SW480 (cell line): ENCODE measurements at places on chromosomes 13 and 19.
A peak's percentile ranks its signal among the peaks of the same experiment; 100 is the strongest.

GRCh38 chr13:45143346-45143751 lies 23.0 kb downstream of the GTF2F2 start:
- DNase-seq = peak; percentile 61

DNA sequence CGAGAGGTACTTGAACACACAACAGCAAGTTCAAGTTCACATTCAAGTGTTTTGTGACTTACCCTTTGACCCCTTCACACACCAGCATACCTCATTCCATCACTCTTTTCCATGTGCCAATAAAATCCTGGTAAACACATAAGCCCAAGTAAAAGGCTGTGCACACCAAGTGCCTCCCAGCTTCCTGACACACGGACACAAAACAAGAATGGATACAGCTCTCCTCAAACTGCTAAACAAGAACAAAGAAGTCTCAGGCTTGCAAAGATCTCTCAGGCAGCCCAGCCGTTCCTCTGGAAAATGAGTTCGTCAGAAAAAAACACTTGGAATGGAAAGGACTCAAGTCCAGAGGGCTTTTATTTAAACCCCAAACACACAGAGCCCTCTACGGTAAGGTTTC lies 83.7 kb downstream of the NUFIP1 start:
- DNase-seq = no peak

GRCh38 chr13:98992355-98992754 lies 14.5 kb upstream of the DOCK9 start:
- no peak for DNase-seq

GRCh38 chr19:46351241-46352041 lies 4.6 kb downstream of the PPP5C start:
- no peak for DNase-seq

DNA sequence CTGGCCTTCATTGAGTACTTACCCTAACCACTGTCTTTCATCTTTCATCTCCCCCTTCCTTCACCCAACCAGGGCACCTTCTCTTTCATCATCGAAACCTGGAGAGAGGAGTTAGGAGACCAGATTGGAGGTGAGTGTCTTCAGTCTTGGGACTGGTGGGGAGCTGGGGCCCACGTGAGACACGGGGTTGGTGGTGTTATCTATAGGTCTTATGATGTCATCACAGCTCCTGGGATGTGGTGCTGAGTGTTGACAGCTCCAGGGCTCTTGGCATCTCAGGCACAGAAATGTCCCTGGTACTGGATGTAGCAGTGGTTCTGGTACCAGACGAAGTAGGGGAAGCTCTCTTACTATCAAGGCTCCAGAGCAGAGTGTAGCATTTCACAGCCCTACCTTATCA lies 1.8 kb downstream of the DLL3 start:
- DNase-seq = no peak

DNA sequence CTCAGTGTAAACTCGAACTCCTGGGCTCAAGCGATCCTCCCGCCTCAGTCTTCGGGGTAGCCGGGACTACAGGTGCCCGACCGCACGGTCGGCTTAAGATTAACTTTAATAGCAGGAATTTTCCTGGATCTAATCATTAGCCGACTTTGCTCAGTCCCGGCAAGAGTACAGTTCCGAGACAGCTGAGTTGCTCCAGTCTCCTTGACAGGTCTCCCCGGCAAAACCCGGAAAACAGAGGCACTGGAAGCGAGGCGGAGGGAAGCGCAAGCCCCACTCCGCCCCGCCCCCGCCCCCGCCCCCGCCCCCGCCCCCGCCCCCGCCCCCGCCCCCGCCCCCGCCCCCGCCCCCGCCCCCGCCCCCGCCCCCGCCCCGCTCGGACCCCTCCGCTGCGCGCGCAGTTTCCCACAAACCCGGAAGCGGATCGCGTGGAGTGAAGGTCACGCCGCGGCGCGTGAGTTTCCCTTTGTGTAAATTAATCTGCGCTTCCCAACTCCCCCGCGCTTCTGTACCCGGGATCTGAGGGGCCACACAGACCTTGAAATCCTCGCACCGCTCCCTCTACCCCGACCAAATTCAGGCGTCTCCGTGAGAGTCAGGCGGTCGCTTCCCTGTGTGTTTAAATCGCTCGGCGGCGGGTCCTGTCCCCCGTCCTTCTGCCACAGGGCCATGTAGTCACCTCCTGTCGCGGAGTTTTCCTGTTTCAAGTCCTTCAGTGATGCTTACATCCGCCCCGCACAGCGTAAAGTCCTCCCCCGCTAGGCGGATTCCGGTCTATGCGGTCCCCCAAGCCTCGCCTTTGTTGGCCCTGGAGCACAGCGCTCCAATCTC lies at the start of gene ZNF480:
Gene ZNF480, plus strand, starts transcription at position 397 of the 828 bp plus-strand sequence. CDS start 3,244 bp downstream, outside the sequence.
- peak; percentile 78 for DNase-seq

DNA sequence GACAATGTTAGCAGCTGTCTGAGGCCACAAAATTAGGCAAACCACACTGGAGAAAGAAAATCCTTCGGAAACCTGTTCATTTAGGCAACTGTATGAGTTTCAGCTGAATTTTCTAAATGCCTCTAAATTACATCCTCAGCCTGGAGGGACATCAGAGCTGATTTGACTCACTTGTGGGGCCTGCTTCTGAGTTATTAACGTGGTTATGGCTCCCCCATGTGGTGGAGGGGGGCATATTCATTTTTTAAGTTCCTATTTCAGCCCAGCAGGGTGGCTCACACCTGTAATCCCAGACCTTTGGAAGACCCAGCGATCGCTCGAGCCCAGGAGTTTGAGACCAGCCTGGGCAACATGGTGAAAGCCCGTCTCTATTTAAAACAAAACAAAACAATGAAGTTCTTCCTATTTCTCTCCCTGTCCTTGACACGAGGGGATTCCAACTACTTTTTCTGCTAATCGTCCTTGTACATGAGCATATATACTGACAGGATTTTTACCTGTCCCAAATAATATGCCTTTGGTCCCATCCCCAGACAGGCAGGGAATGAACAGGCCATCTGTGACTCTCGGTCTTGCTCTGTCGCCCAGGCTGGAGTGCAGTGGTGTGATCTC lies 31.5 kb upstream of the HIF3A start:
- DNase-seq = peak; percentile 87

GRCh38 chr13:112184261-112184660 lies 117.3 kb downstream of the SOX1 start:
- no peak for DNase-seq

- DNase-seq = no peak
Measured at GRCh38 chr13:107035778-107036177, 467.8 kb upstream of the ARGLU1 start.

GRCh38 chr19:5052945-5053485 lies 84.1 kb downstream of the KDM4B start:
- no peak for DNase-seq

DNA sequence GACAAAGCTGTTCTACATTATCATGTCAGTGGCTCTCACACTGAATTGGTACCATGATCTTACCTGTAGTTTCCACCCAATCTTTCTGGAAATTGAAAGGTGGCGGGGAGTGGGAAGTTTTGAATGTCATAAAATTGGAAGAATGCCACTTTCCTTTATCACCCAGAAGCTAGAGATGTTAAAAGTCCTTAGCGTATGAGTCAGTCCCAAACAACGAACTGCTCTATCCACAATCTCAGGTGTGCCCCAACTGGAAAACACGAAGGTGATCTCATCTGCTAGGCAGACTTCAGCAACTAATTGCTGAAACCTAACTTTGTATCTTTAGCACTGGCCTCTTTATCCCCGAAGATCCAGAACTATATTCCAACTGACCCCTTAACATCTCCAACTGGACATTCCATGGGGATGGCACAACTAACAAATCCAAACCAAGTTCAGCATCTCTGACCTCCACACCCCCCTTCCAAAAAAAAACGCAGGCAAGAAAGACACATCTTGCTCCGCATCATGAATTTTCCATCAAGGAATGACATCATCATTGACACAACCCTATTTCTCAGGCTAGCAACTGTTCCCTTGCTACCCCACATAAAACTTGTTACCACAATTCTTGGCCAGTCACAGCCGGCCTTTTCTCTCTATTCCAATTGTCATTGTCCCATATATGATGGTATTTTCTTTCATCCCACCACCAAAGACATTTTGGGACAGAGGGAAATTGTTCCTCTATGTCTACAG lies 175.4 kb downstream of the KLF12 start:
- no peak for DNase-seq

DNA sequence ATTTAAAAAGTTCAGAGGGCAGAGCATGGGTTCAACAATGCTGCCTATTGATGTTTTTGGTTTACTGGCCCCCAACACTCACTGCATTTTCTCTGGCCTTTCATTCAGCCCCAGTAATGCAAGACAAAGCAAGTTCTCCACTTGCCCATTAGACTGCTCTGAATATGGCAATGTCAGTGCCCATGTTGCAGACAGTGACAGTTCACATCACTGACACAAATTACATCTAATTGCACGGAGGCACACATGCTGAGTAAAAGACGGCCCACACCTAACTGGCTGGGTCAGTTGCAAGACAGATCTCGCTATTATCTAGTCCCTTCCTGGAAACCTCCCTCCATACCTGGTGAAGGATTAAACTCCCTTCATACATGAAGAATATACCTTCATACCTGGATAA lies 54.0 kb downstream of the ENOX1 start:
- no peak for DNase-seq

GRCh38 chr19:18226956-18227780 lies 930 bp upstream of the PDE4C start:
- no peak for DNase-seq

DNA sequence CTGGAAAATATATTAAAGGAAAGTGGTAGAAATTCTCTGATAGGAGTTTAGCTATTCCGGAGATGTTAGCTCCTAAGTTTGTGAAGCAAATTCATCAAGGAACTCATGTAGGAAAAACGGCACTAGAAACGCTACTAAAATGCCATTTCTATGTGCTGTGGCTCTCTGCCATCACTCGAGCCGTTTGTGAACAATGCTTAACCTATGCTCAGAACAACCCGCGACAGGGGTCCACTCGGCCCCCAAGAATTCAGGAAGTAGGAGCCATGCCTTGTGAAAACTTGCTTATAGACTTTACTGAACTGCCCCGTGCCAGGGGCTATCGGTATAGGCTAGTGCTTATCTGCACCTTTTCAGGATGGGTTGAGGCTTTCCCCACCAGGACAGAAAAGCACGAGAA lies 14.2 kb upstream of the SLC15A1 start:
- DNase-seq = no peak

DNA sequence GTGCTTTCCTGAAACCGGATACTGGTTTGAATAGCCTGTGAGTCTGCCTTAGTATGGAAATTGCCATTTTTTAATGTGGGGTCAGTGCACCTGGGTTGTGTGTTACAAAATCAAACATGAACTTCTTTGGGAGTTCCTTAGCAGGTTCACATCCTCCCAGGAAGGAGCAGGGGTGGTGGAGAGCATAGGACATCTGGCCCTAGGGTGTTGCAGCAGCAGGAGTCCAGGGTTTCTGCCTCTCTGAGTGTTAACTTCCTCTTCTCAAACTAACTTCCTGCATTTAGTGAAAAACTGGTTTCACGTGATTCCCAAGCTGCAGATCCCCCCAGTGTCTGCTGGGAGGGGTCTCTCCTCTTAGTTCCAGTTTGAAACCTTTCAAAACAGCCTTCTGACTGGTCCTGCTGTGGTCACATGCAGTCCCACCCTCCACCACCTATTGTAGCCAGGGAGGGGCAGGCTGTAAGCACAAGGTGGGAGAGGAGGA lies 7.2 kb downstream of the RNASEH2B start:
- no peak for DNase-seq

DNA sequence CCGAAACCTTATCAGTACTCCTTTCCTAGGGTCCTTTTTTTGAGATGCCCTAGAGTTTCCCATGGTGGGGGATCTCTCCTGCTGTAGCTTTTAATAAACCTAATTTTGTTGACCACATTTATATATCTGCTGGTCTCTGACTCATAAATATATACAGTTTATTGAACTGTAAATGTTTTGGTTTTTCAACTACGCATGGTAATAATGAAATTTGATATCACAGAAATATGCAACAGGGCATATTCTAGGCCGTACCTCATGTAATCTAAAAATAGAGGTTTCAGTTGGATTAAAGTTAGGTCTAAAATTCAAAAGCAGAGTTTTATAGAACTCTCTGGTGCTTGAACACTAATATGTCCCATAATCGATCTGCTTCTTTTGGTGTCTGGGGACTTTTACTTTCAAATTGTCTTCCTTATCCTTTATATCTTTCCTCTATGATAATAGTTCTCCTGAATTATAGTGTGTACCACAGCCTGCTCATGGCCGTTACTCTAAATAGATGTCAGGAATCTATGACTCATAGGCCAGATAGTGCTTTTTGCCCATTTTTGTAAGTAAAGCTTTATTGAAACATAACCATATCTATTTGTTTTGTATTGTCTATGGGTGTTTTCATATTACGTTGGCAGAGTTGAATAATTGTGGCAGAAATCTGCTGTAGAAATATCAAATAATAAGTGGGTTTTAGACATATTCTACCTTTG lies 324.8 kb upstream of the PCDH9 start:
- DNase-seq = no peak

GRCh38 chr13:40096357-40096901 lies 441.0 kb downstream of the COG6 start:
- DNase-seq = no peak

GRCh38 chr13:42633495-42633894 lies 59.5 kb downstream of the TNFSF11 start:
- no peak for DNase-seq

GRCh38 chr13:64925284-64925683 lies 2304.9 kb downstream of the PCDH9 start:
- no peak for DNase-seq

- DNase-seq = no peak
Measured at GRCh38 chr19:21585281-21585890, 80.0 kb downstream of the ZNF429 start.

DNA sequence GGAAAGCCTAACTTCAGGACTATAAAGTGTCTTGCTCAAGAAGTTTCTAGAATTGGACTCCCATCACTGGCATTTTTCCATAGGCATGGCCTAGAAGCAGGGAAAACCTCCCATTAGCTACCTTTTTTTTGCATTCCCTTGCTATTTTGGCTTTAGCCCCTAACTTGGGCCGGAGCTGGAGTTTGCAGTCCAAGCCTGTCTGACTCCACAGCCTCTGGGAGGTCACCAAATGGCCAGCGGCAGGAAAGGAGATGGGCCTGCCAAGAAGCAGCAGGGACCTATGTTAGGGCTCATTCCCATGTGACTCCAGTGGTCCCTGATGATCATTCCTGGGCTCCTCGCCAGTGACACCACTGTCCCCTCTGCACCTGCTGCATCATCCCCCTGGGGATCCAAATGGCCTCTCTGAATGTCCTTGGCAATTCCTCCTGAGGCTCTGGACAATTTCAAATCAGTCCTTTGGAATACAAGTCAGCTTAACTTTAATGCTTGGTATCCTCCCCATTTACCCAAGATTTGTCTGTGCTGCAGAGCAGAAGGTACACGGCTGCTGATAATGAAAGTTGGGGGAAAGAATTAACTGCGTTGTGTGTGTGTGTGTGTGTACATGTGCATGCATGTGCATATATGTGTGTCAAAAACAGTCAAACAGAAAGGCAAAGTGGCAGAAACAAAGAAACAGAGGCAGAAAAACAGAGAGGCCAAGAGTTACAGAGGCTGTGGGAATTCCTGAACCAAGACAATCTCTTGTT lies 69.8 kb upstream of the SERP2 start:
- DNase-seq = no peak
